ENCODE measurements at places on chromosomes 1 and 21. TPM values are rescaled to one million over a fixed set of nuclear protein-coding genes. Genes with fewer than 3 reads are reported as not detected.

The RAP1GAP gene
- 24.4 TPM for polyA plus RNA-seq

The FCRLA gene
- 0.45 TPM for polyA plus RNA-seq

The CELA3A gene
- polyA plus RNA-seq = not detected

The SMPDL3B gene
- polyA plus RNA-seq = 16.2 TPM

The WNT3A gene
- 0.32 TPM for polyA plus RNA-seq

The NR0B2 gene
- 1.2 TPM for polyA plus RNA-seq

The GBP3 gene
- 19.2 TPM for polyA plus RNA-seq

The TRIM17 gene
- polyA plus RNA-seq = 12.3 TPM

The CEP104 gene
- polyA plus RNA-seq = 41.0 TPM

The RNU1-1 gene
- not detected for polyA plus RNA-seq

The PTGER3 gene
- 47.3 TPM for polyA plus RNA-seq

The GSTM2 gene
- 197 TPM for polyA plus RNA-seq

The ZNF683 gene
- polyA plus RNA-seq = not detected

The GBP7 gene
- polyA plus RNA-seq = 0.13 TPM

The FAM131C gene
- 1.9 TPM for polyA plus RNA-seq

GRCh38 chr1:160971618-160972056, 17.0 kb upstream of the ITLN2 start:
- DNase-seq = no peak

DNA sequence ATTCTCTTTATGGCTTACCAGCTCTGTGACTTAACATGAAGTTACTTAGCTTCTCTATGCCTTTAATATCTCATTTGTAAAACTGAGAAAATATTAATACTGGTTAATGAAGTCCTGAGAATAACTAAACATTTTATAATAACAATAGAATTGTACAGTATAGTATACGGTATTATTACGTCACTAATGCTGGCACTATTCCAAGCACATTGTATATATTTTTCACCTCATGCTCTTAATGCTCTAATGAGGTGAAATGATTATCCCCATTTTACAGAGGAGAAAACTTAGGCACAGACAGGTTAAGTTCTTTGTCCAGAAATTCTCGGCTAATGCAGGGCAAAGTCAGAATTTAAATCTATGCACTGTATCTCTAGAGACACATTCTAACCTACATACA, 856 bp downstream of the OR6K3 start:
- no peak for DNase-seq

GRCh38 chr1:99347041-99347684, 82.9 kb downstream of the PLPPR4 start:
- no peak for DNase-seq

DNA sequence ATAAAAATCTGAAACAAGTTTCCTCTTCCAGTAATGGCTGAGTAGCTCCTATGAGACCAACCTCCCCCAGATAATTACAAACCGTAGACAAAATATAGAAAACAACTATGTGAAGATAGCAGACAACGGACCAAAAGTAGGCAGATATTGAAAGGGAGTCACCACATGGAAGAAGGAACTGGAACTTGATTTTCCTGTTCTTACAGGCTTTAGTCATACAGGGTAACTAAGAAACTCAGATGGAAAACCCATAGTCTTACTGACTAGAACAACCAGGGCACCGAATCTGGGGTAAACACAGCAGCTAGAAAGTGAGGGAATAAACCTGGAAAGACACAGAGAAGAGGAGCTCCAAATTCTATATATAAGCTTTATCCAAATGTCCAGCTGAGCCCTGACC, 26.0 kb downstream of the LMX1A start:
- no peak for DNase-seq

DNA sequence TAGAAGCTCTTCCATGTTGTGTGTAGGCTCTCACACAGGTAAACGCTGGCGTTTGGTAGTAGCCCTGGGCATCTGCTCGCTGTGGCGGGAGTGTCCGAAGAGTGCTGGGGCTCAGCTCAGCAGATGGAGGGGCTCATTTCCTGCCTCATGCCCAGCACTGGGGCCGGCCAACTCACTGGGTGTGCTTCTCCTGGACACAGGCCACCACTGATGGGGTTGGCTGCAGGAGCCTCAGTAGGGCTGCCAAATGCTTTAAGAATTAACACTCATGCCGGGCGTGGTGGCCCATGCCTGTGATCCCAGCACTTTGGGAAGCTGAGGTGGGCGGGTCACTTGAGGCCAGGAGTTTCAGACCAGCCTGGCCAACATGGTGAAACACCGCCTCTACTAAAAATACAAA, 20.9 kb downstream of the UQCRHL start:
- no peak for DNase-seq

DNA sequence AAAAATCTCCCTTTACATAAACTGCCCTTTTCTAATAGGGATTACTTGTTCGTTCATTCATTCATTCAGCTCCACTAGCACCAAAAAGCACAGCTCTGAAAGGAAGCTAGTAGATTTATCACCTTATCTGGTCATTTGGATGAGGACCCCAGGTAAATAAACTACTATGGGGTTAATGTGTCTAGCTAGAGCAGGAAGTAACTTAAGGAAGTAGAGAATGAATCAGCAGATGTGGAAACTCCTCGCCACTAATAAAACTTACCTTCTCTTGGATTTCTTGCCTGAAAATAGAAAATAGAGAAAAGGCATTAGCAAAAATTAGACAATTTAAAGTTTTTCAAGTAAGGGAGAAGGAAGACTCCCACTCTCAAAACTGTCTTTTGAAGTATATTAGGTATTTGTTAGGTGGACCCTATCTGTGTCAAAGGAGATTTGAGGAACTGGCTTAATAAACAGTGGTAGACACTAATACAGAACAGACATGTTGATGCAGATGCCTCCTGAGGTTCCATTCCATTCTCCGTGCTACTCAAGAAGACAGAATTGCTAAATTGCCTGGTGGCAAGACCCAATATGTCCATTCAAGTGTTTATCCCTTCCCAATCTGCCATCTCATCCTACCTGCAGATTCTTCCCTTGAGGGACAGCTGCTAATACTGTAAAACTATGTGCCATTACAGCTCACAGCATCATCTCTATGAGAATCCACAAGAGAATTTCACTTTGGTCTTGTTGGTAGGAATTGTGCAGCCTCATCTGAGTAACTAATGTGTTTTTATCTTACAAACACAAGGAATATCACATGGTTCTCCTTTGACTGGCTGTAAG, 14.9 kb downstream of the SELL start:
- DNase-seq = no peak

- no peak for DNase-seq
These were observed 12.4 kb downstream of the SAMSN1 start for GRCh38 chr21:14533499-14534428.

DNA sequence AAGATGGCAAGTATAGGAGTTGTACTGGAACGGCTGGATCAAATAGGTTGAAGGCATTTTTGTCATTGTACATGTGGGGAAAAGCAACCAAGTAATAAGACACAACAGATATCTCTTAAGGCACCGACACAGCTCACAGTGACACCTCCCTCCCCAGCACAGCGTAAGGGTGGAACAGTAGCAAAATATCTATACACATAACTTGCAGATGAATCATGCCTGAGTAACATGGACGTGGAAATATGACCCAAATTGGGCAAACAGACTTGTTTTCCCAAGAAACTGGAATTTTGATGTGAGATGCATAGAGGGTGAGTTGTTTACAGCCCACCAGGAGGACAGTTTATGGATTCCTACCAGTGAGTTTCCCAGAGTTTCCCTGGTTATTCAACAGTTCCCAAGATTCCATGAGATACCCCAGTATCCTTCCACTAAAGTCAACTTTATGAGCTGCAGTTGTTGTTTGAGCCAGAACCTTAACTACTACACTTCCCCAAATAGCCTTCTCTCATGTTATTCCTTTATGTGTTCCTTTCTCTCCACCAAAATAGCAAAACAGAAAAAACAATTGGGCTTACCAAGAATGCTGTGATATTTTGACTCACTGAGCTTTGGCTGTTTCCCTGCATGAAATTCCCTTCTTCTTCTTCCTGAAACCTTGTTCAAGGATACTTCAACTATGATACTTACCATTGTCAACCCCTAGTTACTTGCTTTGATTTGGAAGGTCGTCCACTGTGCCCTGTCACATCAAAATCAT, 7.1 kb upstream of the DR1 start:
- no peak for DNase-seq

DNA sequence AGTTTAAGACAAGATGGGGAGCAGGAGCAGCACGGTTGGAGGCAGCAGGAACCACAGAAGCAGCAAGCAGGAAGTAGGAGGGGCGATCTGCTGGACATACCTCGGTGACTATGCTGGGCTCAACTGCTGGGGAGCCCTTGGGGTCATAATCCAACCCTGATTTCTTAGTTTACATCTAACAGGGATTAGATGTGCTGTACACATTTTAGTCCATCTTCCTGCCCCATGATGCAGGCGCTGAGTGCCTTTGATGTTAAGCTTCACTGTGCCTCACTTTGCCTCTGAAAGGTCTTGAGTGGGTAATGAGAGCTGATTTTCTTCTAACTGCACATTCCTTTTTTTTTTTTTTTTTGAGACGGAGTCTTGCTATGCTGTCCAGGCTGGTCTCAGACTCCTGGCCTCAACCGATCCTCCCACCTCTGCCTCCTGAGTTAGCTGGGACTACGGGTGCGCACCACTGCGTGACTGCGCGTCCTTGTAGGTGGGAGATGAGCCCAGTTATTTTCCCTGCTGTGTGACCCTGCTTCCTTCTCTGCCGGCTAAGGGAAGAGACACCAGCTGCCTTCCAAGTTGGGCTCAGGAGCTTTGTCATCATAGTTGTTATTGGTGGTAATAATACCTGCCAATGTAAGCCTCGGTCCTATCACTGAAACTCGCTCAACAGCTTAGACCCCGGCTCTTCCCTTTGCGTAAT, 1.1 kb upstream of the RCAN3 start:
- DNase-seq = no peak

DNA sequence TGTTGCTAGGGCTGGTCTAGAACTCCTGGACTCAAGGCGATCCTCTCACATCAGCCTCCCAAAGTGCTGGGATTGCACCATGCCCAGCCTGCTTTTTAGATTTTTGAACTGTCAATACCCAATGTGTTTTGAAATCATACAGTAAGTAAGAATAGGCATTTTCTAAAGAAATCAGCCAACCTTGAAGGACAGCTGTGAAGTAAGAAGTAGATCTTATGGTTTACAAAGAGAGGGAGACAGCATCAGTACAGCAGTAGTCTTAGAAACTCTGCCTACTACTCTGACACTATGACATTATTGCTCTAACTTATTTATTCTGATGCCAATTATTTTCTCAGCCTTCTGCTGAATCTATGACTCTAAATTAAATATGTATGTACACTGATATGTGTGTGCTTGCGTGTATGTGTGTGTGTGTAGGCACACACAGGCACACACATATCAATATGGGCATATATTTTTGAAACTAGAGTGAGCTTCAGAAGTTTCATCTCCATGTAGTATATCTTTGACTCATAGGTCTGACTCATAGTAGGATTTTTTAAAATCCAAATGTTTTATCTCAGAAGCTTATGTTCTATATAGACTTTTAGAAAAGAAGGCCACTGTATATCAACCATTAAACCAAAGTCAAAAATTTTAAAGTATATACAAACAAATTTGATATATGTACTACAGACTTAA, 140.4 kb downstream of the COL24A1 start:
- DNase-seq = no peak

GRCh38 chr1:22282364-22282995, 139.6 kb upstream of the WNT4 start:
- DNase-seq = no peak

GRCh38 chr1:220093361-220094015, 444 bp upstream of the IARS2 start:
- DNase-seq = no peak

- DNase-seq = no peak
These were observed 19.8 kb downstream of the ZBTB17 start for GRCh38 chr1:15956150-15956549.

DNA sequence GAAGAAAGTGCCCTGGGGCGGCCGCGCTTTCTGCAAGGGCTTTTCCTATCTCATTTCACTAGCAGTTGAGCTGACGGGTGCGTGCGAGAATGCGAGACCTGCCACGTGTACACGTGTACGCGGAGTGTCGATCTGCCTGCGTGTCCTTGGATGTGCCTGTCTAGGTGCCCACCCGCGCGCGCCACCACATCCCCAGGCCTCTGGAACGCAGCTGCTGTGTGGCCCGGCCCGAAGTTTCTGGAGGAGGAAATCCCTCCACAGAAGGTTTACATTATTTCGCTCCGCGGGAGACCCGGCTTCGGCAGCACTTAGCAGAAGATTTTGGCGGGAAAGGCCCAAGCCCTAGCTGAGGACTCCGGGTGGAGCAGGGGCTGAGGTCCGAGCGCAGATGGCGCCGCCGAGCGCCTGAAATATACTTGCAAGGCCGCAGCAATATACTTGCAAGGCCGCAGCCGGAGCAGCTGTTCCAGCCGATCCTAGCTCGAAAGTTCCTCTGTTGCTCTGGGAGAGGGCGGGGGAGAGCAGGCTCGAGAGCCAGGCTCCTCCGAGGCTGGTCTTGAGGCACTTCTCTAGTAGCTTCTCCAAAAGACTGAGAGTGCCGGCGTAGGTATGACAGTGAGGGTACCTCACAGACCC, 3.9 kb downstream of the TBX15 start:
- DNase-seq = no peak

GRCh38 chr1:41920658-41921057, 1.9 kb upstream of the HIVEP3 start:
- no peak for DNase-seq

- DNase-seq = no peak
These were observed 546 bp downstream of the KIF21B start for GRCh38 chr1:201022820-201023516.

DNA sequence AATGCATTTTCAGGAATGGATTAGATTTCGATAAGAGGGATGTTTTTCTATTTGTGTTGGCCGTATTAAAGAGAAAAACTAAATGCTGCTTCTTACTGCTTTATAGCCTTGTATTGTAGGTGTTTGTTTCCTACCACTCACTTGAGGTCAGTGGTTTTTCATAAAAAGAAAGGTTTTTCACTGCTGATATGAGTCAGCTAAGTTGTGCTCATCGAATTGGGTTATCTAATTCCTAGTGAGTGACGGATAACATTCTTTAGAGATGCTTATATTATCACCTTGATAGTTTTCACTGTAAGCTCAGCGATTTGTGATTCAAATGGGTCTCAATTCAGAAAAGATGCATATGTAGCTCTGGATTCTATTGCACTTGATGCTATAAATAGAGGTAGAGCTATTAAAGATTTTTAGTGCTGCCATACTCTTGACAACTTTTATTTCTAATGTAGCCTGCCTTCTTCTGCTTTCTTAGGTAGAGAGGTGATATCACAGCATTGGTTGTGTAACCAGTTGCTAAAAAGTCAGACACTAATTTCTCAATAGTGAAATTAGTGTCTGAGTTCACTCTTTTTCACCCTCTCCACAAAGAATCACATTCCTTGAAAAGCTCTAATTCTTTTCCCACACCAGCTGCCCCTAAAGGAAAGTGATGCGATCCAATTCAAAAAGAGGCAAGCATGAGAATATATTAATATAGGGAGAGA, 180.0 kb downstream of the RASAL2 start:
- no peak for DNase-seq

- DNase-seq = no peak
These were observed 38.9 kb downstream of the S1PR1 start for GRCh38 chr1:101275672-101276071.

GRCh38 chr1:18253093-18253492, 145.5 kb downstream of the IGSF21 start:
- DNase-seq = no peak

GRCh38 chr1:54117815-54118563, 34.8 kb downstream of the CDCP2 start:
- DNase-seq = no peak

- DNase-seq = no peak
These were observed 42.0 kb upstream of the CLSTN1 start for GRCh38 chr1:9865724-9866123.
